ENCODE measurements at places on chromosomes 5 and 9.

DNA sequence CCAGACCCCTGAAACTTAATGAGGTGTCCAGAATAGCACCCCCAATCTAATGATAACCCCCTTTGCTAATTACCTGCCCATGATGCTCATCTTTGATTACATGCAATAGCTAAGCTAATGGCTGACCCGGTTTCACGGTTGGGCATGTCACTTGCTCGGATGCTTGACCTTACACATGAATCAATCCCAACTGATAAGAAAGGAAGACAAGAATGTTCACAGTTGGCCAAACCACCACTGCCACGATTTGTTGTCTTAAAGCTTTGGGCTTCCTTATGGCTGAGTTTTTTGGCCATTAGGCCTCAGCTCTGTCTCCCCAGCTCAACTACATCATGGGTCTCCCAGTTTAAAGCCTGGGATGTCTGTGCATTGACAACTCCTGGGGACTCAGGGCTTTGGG lies 53.1 kb upstream of the TGFBR1 start:
- DNase-seq, result no peak

- DNase-seq, result no peak
These were observed 1359.4 kb downstream of the EFNA5 start for GRCh38 chr5:106311230-106311915.

DNA sequence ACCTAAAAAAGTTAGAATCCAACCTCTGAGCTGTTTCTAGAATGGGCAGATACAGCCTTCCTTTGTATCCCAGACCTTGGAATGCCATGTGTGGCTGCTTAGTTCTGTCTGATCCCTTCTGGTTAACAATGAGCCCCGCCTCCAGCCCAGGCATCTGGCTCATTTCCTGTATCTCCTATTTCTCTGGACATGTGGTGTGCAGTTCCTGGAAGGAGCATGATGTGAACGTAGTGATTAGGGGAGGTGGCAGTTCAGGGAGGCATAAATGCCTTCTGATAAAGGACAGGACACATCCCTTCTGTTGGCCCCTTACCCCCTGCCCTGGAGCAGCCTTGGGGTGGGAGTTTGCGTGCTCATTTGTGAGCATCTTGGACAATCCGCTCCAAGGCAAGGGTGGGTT lies 243.0 kb downstream of the ZSWIM6 start:
- no peak for DNase-seq

GRCh38 chr9:136622538-136622948 lies 40.2 kb upstream of the EGFL7 start:
- peak; percentile 61 for DNase-seq

- no peak for DNase-seq
These were observed 13.5 kb upstream of the AGXT2 start for GRCh38 chr5:35061211-35061770.

DNA sequence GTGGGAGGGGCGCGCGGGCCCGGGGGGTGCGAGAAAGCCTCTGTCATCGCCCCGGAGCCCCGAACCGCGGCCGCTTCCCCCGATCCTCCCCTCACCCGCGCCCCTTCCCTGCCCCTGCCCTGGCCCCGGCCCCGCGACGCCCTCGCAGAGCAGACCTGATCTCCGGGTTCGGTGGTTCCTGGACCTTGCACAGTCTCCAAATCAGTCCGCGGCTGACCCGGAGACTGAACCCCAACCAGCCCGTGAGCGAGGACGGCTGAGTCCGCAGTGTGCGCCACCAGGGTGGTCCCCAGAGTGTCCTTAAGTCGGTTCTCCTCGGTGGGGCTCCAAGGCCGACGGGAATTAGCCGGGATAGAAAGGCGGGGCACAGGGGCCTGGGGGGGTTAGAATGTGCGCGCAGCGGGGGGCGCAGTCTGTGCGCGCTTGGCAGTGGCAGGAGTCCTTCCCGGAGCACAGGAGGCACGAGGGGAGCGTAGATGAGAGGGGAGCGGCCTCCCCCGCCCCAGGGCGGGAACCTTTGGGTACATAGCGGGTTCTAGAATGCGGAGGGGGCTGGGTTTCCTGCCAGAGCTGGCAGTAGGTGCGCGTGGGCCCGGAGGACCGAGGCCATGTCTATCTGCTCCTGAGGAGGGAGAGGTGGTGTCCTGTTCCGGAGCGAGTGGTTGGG lies 779 bp downstream of the PKN3 start:
- peak; percentile 94 for DNase-seq

- no peak for DNase-seq
These were observed 209.7 kb downstream of the ESM1 start for GRCh38 chr5:54775645-54776044.

DNA sequence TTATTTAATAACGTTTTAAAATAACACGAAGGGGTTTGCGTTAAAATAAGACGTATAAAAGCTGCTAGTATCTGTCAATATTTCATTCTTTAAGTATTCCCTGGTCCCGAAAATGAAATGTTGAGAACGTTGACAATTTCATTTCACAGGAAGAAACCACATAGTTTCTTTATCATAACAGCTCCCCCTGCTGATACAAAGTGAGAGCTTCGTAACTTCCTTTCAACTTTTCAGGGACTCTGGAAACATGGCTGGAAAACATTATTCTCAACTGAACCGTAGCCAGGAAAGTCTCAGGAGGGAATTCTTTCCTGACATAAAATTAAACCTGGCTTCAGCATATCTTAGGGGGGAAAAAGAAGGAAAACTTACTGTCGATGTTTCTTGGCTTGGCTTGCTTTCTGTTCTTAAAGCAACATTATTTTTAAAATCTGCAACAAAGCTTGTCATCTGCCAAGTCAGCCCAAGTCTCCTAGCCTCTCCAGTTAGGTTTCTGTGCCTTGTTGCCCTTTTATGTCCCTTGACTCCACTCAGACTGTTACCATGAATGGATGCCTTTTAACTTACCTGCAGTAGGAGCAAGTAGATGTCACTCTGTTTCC lies 122.9 kb upstream of the DAB2 start:
- DNase-seq, result peak; percentile 23

GRCh38 chr9:6692881-6693361 lies 47.4 kb upstream of the GLDC start:
- peak; percentile 44 for DNase-seq

DNA sequence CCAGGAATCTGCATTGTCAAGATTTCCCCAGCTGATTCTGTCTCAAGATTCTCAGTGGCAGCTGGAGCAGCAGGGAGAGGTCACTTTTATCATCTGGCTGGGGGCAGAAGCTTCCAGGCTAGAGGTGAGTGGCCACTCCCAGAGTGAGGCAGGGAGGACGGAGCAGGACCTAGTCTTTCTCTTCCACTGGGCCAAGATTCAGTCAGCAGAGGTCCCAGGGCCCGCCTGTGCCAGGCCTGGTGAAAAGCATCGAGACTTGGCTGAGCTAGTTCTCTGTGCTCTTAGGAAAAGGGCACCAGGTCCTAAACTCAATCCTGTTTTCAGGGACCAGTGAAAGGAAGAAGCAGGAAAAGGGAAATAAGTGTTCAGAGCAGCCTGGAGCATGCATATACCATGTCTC lies 46.6 kb downstream of the IRX1 start:
- no peak for DNase-seq

DNA sequence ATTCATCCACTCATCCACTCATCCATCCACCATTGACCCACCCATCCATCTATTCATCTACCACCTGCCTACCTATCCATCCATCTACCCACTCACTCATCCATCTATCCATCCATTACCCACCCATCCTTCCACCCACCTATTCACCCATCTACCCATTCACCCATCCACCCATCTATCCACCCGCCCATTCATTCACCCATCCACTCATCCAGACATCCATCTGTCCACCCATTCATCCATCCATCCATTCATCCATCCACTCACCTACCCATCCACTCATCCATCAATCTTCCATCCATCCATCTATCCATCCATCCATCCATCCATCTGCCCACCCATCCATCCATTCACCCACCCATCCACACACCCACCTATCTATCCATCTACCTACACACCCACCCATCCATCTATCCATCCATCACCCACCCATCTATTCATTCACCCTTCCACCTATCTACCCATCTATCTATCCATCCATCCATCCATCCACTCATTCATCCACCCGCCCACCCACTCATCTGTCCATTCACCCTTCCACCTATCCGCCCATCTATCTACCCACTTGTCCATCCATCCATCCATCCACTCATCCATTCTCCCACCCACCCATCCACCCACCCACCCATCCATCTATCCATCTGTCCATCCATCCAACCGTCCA lies 23.2 kb downstream of the PSAT1 start:
- no peak for DNase-seq

GRCh38 chr5:7245121-7245651 lies 150.8 kb upstream of the ADCY2 start:
- no peak for DNase-seq

DNA sequence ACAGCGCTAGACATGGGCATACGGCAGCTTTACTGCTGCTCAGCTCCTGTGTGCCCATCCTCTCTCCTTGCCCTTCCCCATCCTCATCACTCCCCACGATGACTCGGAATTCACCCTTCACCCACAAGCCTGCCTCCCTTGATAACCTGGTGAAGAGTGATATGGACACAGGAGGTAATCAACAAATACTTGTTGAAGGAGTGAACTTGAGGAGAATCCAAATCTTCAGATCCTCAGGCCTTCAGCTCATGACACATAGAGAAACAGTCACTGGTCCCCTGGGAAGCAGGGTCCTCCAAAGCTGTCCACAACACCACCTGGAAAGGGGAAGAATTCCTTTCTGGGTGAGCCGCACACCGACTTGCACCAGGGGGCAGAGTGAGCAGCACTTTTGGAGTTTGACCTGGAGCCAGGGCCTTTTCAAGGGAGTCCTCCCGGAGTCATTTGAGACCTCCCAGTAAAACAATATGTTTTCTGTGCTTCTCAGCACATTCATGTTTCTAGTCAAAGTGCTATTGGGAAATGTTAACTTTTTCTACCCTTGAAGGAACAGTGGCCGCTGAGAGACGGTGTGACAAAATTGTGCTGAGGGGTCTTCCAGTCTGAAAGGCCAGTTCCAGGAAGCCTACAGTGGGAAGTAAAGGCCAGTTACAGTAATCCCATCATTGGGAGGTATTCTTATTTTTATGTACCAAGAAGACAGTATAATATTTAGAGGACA lies 332.3 kb downstream of the CWC27 start:
- DNase-seq, result peak; percentile 78

DNA sequence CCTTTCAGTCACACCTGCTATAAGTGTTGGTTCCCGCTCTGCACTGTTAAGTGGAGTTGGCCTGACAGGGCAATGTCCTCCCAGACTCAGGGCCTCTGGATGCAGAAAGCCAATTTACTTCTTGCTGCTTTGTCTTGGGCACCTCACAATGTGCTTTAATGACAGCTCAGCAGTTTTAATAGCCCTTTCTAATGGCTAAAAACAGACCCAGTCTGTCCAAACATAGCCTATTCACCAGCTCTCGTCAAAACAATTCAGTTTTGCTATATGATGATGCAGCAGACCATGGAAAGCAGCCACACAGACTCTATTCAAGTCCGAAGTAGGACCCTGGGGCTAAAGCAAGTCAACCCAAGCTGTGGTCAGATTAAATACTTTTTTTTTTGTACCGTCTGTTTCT lies 529.1 kb upstream of the SEMA6A start:
- DNase-seq, result no peak

- peak; percentile 37 for DNase-seq
These were observed 47.1 kb downstream of the SEMA5A start for GRCh38 chr5:9498541-9499497.

GRCh38 chr5:143131972-143132371 lies 271.5 kb downstream of the NR3C1 start:
- DNase-seq, result no peak

DNA sequence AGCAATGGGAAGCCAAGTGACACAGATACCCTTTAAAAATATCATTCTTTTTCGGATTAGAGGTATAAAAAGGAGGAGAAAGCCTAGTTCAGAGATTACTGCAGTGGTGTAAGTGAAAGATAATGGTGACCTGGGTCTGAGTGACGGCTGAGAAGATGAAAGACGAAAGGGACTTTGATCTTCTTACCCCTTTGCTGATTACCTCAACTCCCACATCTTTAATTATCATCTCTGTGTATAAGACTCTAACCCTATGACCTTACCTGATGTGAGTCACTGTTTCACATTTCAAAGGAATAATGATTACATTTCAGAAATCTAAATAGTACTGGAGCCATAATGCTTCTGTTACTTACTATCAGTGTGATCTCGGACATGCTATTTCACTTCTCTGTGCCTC lies 21.4 kb upstream of the CCNO start:
- no peak for DNase-seq

- DNase-seq, result peak; percentile 43
These were observed 78.3 kb upstream of the IRX1 start for GRCh38 chr5:3517348-3517747.

GRCh38 chr9:124008303-124008693 lies 3.3 kb upstream of the LHX2 start:
- DNase-seq, result peak; percentile 88

DNA sequence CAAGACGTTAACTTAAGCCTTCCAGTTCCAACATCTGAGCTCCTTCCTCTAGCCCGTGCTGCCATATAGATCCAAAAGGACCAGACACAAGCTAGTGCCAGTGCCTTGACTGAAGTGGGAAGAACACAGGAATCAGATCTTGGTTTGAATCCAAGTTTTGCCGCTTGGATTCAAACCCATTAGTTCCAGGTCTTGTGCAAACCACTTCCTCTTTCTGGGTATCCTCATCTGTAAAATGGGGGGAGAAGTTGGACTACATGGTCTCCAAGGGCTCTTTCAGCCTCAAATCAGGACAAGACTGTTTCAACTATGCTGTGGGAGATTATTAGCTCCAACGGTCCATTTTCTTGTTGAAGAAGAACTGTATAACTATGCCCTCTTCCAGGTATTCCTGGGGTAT lies 32.6 kb downstream of the TTLL11 start:
- no peak for DNase-seq

DNA sequence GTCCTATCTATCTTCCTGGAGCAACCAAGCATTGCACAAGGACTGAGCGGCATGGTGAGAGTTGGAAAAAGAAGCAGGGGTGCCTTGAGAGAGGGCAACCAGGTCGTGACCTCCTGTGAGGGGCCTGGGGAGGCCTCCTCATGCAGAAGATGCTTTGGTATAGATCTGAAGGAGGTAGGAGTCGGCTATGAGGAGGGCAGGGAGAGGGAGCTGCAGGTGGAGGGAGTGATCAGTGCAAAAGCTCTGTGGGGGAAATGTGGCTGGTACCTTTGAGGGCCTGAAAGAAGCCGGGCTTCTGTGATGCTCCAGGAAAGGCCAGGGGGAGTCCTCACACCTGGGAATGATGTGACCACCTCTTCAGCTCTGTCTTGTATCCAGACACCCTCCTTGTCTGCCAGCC lies 3.6 kb upstream of the SLC25A48 start:
- no peak for DNase-seq

- DNase-seq, result no peak
These were observed 152.8 kb downstream of the OLFM1 start for GRCh38 chr9:135240222-135240621.

GRCh38 chr9:29838491-29839020 lies 2265.3 kb upstream of the C9orf72 start:
- no peak for DNase-seq

GRCh38 chr9:84140535-84141101 lies 160.0 kb downstream of the RMI1 start:
- peak; percentile 76 for DNase-seq

DNA sequence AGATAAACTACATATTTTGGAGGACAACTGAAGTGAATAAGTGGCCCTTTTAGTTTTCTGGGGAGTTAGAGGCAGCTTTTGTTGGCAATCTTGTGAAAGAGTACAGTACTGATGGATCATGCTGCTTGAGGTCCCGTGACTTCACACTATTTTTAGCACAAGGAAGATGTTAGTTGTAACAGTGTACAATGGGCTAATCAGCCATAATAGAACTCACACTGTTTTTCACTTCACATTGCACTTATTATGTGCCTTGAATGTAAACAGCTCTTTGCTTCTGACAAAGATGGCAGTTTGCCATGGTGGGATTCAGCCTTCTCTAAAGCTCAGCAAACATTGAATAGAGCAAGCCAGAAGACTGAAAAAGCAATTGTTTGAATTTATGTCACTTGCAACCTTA lies 176.7 kb upstream of the ZNF608 start:
- no peak for DNase-seq
